ENCODE measurements at places on chromosomes 7 and 10.
A peak's percentile ranks its signal among the peaks of the same experiment; 100 is the strongest.

- DNase-seq, result no peak
Measured at GRCh38 chr7:155969192-155969929, 157.1 kb upstream of the SHH start.

GRCh38 chr7:40027545-40027944 lies 77.5 kb downstream of the CDK13 start:
- DNase-seq, result no peak

DNA sequence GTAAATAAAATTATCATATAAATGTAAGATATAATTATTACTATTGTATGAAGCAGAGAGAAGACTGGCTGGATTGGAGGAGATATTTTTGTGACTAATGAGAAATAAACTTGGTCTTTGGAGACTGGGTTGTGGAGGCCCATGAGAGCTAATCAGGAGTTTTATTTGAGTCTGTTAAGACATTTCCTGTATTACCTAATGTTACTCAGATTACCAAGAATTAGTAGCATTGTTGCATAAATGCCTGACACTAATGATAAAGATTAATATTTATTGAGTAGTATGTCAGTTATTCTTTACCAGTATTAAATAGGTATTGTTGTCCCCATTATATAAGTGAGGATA lies 7.1 kb downstream of the CCDC126 start:
- no peak for DNase-seq

DNA sequence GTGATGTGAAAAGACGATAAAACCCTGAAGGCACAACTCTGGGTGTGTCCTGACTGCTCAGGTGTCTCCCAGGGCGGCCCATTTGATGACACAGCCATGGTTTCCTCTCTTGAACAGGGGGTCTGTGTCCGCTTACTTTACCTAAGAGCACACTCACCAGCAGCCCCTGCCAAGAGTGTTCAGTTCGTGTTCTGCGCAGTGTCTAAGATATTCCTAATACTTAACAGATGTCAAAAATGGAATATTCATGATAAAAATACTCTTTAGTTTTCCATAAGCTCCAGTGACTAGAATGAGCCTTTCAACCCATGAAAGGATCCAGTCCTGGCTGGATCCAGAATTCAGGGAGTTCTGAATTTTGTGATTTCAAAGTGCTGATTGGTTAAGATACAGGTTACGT lies 492.4 kb downstream of the TNS3 start:
- no peak for DNase-seq

DNA sequence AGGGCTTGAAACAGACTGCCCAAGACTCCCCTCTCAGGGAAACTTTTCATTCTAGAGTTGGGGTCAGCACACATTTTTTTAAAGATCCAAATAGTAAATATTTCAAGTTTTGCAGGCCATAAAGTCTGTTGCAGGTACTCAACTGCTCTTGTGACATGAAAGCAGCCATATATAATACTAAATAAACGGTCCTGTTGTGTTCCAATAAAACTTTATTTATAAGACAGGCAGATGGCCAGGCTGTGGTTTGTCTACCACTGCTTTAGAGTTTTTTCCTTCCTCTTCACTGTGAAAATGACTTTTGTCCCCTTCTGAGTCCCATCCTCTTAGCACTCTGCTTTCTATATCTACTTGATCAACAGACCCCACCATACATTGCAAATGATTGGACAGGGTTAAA lies 40.5 kb upstream of the TM9SF3 start:
- no peak for DNase-seq

- DNase-seq, result no peak
Measured at GRCh38 chr10:13440185-13441061, 88.4 kb downstream of the BEND7 start.

GRCh38 chr10:34454590-34455261 lies 360.4 kb downstream of the PARD3 start:
- DNase-seq, result no peak

GRCh38 chr7:2420216-2420933 lies 17.0 kb downstream of the CHST12 start:
- no peak for DNase-seq

- peak; percentile 45 for DNase-seq
Measured at GRCh38 chr10:77889277-77889903, 37.2 kb downstream of the DLG5 start.

GRCh38 chr7:35723011-35723410 lies 28.1 kb upstream of the HERPUD2 start:
- DNase-seq, result peak; percentile 58

DNA sequence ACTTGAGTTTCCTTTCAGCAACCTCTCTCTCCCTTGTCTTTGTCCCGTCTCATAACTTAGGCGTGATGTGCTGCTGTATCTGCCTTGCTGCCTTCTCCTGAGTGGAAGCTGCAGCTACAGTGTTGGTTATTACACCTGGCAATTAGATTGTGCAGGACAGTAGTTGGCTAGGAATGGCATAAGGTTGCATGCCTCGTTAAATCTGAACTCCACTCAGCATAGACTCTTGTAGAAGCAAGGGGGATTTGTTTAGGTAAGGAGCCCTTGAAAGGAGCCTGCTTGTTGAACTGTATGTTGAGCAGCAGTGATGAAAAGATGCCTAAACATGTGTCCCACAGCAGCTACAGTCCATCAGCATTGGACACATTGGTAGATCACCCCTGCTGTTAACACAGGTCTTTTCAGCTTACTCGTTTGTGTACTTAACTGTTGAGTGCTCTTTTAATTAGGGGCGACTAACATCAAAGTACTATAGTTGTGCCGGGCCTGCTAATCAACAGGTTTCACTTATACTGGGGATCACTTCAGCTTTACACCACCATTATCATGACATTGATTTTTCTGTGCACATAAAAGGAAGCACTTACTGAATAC lies 225.0 kb downstream of the AUTS2 start:
- no peak for DNase-seq

DNA sequence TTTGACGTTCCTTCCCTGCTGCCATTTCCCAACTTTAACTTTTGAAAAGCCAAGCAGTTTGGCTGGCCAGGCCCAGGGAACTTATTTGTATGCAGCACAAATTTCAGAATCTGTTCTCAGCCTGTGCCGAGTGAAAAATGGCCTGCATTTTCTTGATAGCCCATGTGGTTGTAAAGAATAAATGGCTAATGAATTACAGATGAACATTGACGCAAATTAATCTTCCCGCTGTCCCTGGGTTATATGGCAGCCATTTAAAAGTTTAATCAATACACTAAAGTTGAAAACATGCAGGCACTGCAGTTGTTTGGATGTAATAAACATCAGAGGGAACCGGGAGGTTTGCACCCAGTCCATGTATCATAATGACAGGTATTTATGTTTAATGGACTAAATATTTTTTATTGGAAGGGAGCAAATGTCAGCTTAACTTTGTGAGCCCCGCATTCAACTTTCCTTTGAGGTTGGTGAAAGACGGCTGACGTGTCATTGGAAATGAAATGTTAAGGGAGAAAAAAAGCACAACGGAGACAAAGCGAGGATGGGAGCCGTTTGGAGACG lies 1092.4 kb downstream of the LRMDA start:
- no peak for DNase-seq

- peak; percentile 70 for DNase-seq
Measured at GRCh38 chr7:88020953-88021665, 87.1 kb downstream of the ADAM22 start.

- no peak for DNase-seq
Measured at GRCh38 chr7:29490094-29490607, 73.5 kb upstream of the PRR15 start.

DNA sequence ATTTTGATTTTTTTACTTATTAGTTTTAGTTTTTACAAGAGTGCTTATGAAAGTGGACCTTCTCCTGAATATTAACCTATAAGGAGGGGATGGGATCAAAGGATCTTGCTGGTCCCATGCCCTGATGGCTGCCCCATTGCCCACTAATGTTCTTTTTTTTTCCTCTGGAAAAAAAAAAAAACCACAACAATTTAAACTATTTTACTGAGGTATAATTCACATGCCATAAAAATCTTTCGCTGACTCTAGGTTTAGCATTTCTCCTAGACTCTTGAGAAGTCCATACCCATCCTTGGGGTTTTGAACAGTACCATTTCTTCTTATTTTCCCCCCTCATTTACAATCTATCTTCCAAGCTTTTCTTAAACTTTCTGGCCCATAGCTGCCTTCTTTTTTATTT lies 481.8 kb downstream of the TFEC start:
- no peak for DNase-seq

GRCh38 chr7:16494955-16495719 lies 29.6 kb upstream of the SOSTDC1 start:
- DNase-seq, result no peak

GRCh38 chr7:127937066-127937680 lies 94.1 kb downstream of the LRRC4 start:
- DNase-seq, result no peak

DNA sequence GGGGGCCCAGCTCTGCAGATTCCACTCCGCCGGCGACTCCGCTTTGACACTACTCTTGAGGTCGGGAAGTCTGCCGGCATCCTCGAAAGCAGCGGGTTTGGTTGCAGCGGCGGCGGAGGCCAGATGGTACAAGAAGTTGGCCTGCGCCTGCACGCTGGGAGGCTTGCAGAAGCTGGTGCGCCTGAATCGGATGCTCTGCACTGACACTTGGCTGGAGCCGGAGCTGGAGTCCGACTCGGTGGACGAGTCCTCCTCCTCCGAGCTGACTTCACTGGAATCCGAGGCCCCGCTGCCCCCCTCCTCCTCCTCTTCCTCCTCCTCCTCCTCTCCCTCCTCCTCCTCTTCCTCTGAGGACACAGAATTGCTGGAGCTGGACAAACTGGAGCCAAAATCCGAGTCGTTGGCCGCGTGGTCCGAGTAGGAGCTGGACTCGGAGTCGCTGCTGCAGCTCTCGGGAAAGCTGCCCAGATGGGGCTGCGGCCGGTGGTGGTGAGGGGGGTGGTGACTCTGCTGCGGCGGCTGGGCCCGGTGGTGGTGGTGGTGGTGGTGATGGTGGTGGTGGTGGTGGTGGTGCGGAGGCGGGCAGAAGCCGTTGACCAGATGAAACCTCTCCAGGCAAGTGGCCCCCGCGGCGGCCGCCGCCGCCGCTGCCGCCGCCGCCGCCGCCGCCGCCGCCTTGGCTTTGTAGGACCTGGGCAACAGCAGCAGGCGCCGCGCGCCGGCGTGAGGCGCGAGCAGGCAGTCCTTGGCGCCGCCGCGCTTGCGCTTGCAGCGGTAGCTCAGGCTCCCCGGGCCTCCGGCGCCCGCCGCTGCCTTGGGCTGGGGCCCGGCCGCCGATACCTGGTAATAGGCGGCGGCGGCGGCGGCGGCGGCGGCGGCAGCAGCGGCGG lies 9.0 kb downstream of the SKIDA1 start:
- DNase-seq, result peak; percentile 57

- no peak for DNase-seq
Measured at GRCh38 chr7:128172151-128172550, 68.9 kb upstream of the LEP start.

GRCh38 chr10:106929291-106929895 lies 235.1 kb downstream of the SORCS1 start:
- DNase-seq, result no peak

DNA sequence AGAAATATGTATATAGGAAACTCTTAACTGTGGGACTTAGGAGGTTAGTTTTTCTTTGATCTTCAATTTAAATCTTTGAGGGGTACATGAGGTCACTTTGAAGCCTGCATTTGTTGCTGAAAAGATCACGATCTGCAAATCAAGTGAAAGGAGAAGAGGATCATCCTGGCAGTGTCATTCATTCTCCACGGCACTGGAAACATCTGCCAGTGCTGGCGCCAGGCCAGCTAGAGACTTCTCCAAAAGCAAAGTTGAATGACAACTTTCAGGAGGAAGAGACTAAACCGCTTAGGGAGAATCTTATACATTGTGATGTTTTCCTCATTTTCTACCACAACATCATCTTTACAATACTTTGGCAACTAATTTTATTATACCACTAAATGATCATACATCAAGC lies 42.5 kb downstream of the MRC1 start:
- DNase-seq, result no peak

GRCh38 chr10:46526682-46527038 lies 29.8 kb downstream of the GPRIN2 start:
- peak; percentile 73 for DNase-seq

- peak; percentile 46 for DNase-seq
Measured at GRCh38 chr7:1668396-1669063, 1.5 kb upstream of the ELFN1 start.

GRCh38 chr7:107486041-107486440 lies 16.2 kb downstream of the GPR22 start:
- no peak for DNase-seq

DNA sequence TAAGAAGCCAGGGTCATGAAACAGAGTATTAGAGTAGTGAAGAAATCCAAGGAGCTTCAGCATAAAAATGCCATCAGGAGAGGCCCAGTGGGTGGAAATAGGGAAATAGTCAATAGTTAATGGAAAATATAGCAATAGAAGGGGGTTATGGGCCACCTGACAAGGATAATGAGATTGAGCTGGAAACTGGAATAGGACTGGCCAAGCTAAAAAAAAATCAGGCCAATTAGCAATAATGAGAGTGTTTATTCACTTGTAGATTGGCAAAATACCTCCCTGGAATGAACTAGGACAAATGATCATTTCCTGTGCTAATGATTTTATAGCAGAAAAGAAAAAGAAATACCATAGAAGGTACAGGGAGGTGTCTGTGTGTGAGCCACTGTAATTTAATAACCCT lies 97.9 kb downstream of the PLCE1 start:
- DNase-seq, result no peak

DNA sequence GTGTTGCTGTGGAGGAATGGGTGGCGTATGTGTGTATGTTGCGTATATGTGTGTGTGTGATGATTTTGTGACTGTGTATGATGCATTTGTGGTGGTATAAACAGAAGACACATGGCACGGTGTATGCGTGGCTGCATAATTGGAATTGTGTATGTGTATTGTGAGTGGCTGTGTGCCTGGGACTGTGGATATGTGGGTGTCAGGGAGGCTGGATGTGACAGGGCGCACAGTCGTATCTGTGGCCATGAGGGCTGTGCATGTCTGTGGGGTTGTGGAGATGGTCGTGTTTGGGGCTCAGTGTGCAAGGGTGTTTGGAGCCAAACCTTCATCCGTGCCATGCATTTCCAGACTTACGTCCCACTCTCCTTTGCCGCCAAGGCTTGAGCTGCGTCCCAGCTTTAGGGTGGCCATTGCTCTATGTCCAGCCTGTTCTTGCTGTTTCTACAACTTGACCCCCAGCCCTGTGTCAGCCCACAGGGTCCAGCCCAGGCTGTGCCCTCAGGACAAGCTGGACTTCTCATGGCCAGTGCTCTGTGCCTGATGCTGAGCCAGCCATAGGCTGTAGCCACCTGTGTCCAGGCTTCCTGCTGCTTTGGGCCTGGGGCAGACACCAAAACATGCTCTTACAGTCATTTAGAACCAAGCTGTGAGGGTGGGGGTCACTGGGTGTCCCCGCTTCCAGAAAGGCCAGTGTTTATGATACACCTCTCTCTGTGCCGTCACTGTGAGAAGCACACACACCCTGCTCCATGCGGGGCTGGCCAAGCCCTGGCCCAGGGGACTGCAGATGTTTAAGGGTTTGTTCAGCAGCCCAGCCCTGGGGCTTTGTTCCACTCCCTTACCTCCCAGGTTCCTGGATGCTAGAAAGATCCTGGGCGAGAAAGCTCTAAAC lies 127.6 kb downstream of the NEURL1 start:
- DNase-seq, result no peak

GRCh38 chr7:90738249-90738648 lies 142.1 kb downstream of the CDK14 start:
- no peak for DNase-seq

All from M059J (cell line).